ENCODE measurements at places on chromosomes 7 and 10.
A peak's percentile ranks its signal among the peaks of the same experiment; 100 is the strongest.

- no peak for DNase-seq
Measured at GRCh38 chr10:97456686-97457065, 10.7 kb downstream of the ZDHHC16 start.

DNA sequence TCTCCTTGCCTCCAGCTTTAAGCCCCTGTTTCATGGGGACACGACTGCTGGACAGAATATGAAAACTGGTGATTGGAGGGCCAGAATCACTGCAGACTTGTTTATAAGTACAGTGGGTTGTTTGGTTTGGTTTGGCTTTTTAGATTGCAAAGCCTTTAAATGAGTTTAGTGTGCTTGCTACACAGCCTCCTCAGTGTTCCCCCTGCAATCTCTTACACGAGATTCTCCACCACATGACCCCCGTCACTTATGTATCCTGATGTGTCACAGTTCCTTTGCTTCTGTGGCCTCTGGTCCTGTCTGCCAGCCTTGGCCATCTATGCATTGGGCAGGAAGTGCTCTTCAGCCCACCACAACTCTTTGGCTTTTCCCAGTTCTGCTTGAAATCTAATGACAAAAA, 103.7 kb upstream of the ANKRD1 start:
- no peak for DNase-seq

- no peak for DNase-seq
Measured at GRCh38 chr7:142880876-142881505, 4.6 kb downstream of the TRPV6 start.

- no peak for DNase-seq
Measured at GRCh38 chr7:30019960-30020359, 6.5 kb downstream of the FKBP14 start.

GRCh38 chr7:99314504-99314903, 11.2 kb upstream of the ARPC1A start:
- DNase-seq: no peak

GRCh38 chr7:95929710-95930280, 157.4 kb downstream of the DYNC1I1 start:
- peak; percentile 17 for DNase-seq

GRCh38 chr7:5455175-5455574, 31.5 kb upstream of the TNRC18 start:
- no peak for DNase-seq

DNA sequence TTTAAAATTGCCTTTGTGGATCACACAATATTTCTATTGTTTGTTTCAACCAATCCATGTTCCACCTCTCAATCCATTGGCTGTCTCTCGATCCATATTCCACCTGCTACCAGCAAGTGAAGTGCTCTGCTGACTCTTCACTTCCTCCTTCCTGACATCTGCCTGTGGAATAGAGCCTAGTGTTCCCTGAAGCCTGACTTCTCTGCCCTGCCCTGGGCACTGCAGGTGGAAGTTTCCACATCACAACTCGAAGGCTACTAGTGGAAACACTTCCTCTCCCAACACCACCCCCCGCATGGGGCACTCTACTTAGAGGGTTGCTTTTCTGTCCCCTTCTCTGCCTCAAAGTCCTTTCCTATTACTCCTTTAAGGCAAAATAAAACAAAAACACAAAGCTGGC, 563.8 kb upstream of the IGFBP3 start:
- no peak for DNase-seq

DNA sequence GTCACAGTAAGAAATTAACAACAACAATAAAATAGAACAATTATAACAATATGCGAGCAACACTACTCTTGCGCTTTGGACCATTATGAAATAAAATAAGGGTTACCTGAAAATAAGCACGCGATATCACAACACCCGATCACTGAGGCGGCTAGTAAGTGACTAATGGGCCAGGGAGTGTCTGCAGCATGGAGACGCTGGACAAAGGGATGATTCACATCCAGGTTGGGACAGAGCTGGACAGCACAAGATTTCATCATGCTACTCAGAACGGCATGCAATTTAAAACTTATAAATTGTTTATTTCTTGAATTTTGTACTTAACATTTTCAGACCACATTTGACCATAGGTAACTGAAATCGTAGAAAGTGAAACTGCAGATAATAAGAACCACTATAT, 15.6 kb downstream of the HIBADH start:
- no peak for DNase-seq

DNA sequence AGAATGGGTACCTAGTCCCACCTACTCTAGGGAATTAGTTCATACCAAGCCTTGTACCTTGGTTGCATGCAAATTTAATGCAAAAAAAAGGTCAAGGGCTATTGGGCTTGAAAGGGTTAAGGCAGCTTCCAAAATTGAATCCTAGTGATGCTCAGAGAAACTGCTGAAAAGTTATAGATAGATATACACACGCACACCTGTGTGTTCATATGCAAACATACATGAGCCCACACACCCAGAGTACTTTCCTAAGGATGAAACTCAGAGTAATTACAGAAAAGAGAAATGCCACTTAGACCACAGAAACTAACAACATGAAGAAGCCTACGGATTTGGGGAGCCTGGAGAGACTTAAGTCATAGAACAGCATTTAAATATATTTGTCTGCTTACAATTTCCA, 1.5 kb downstream of the SLC25A13 start:
- no peak for DNase-seq

GRCh38 chr10:117673230-117674010, 130.9 kb downstream of the EMX2 start:
- DNase-seq: no peak

- DNase-seq: no peak
Measured at GRCh38 chr10:110992006-110992800, 72.8 kb downstream of the SHOC2 start.

DNA sequence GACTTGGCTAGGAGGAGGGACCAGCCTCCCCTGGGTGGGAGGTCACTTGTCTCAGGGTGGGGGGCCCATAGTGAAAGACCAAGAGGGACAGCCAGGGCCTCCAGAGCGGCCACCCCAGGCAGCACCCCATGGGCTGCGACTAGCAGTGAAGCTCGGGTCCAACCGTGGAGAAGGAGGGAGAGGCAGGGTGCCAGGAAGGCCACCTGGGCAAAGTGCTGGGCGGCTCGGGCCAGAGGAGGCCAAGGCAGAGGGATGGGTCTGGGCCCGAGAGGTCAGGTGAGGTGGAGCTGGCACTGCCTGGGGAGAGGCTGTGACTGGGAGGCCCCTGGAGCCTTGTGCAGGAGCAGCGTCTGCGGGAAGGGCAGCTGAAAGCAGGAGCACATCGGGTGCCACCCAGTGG, 41.8 kb downstream of the CLRN3 start:
- no peak for DNase-seq

- DNase-seq: no peak
Measured at GRCh38 chr10:117345143-117345542, 30.1 kb downstream of the PDZD8 start.

- DNase-seq: no peak
Measured at GRCh38 chr10:106181501-106181900, 983.0 kb downstream of the SORCS1 start.

- no peak for DNase-seq
Measured at GRCh38 chr10:126476246-126476645, 88.0 kb upstream of the ADAM12 start.

- DNase-seq: no peak
Measured at GRCh38 chr7:54719974-54720373, 39.0 kb downstream of the SEC61G start.

- no peak for DNase-seq
Measured at GRCh38 chr7:44095781-44096180, 8.4 kb upstream of the AEBP1 start.

- no peak for DNase-seq
Measured at GRCh38 chr7:83117466-83117865, 45.2 kb downstream of the PCLO start.

DNA sequence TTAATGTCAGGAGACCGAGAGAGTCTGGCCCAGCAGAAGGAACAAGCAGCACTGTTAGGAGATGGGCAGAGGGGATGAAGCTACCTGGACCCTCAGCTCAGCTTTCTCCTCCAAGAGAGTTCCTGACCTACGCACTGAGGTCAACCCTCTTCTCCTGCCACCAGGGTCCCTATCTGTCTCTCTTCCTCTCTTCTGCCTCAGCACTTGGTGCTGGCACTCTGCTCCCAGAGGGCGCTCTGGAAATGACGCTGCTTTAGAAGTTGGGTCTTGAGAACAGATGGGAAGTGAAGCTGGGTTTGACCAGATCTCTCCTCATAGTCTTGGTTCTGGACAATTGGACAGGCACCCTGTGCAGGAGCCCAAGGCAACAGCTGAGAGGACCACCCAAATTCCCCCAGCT, 216.0 kb upstream of the AGK start:
- no peak for DNase-seq

DNA sequence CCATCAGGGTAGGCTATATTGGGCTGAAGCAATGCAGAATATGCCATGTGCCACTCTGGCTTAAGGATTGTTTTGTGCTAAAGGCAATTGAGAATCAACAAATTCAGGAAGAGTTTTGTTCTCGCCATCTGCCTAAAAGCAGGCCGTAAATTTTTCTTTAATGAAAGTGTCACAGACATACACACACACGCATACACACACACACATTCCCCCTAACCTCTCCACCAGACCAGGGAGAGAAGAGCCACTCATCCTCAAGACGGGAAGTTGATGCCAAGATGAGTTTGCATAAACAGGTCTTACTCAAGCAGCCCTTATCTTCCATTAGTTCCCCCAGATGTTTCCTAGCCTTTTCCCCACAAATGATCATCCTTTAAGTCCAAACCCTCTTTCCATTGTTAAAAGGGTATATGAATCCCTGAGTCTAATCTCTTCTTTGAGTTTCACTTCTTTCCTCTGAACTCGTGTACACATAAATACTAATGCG, 59.6 kb upstream of the TRIM24 start:
- no peak for DNase-seq

DNA sequence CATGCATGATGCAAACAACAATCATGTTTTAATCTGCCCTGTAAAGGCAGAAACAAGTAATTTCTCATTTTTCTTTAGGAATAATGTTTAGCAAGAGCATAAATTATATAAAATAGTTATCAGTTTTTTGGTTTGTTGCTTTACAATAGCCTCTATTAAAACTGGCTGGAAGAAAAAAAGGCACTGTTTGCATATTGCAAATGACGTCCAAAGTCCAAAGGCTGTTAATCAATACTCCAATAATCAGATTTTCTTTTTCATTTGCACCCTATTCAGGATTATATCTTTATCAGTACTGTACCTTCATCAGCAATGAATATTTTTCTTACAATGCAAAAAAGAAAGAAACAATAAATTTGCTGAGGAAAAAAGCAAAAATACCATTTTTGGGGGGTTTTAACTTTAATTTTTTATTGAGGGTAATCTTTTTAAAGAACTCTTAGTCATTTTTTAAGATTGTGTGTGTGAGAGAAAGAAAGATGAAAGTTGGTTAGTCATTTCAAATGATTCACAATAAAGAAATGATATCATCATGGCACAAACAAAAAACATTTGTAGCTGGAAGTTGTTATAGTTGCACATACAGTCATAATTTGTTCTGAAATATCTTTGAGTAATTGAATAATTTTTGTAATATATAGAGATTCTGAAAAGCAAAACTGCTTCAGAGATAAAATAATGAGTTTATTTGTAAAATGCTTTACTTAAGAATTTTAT, 44.4 kb upstream of the AKR1C2 start:
- DNase-seq: no peak

DNA sequence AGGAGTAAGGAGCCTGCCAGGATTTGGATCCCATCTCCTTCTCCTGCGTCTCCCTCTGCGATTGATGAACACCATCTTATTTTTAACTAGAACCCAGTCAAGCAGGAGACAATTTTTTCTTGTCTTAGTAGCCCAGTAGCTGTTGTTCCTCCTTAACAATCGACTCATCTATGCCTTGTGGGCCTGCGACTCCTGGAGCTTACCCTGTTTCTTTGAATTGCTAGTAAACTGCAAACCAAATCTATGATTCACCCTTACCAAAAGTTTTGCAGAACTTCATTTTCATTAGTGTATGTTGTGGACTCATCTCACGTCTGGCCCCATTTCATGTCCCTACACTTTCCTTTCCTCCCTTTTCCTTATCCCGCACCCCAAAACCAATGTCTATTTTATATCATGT, 37.7 kb downstream of the TRIL start:
- no peak for DNase-seq

DNA sequence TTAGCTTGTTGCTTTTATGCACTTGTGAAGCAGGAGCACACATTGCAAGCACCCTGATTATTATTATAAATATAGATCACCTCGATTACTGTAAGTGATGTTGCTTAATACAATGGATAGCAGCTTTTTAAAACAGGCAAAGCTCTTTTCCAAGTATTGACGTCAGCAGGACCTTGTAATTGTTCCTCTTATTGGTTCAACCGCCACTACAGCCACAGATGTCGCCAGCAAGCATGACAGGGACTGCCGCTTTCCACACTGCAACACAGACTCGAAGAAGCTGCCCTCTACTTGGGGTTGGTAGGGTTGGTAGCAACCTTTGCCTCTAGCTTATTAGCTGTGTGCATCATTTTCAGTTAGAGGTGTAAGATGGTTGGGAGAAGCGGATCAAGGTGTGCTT, 167.6 kb downstream of the ZNF365 start:
- no peak for DNase-seq
